ENCODE measurements at places on chromosomes 4 and X.

- DNase-seq: no peak
Measured at GRCh38 chr4:22488106-22488505, 27.8 kb downstream of the ADGRA3 start.

DNA sequence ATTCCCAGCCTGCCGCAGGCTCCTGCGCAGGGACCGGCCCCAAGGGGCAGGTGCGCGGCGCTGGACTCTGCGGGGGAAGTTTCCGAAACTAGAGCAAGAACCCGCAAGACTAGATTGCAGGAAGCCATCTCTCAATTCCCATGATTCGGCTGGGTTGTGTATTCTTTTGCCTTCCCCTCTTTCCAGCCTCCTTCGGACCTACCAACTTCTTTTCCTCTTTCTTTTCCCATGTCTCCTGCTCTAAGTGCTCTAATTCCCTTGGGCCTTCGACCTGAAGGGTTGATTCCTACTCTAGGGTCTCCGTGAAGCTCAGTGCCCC is 645 bp upstream of the OPHN1 start:
- DNase-seq: no peak

DNA sequence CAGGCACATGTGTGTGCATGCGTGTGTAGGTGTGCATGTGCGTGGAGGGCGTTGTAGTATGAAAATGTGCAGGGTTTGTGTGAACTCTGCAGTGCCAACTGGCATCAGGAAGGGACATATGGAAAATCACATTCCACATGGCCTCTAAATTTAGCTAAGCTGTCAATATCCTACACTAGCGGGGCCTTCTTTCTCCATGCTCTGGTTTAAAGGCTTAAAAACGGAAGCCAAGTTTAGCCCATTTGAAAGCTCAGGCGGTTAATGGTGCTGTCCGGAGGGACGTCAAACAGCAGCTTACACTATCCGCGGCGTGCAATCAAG is 144.1 kb upstream of the NOCT start:
- no peak for DNase-seq

DNA sequence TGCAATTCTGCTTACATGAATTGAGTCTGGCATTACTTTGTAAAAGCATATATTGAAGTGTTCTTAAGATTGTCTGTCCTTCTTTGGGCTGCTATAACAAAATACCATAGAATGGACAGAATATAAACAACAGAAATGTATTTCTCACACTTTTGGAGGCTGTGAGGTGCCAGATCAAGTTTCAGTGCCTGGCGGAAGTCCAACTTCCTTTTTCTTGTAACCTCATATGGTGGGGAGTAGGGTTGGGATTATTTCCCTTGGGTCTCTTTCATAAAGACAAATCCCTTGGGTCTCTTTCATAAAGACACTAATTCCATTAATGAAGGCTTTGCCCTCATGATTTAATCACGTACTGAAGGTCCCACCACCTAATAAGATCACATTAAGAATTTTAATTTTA is 199.3 kb upstream of the GRID2 start:
- DNase-seq: no peak

DNA sequence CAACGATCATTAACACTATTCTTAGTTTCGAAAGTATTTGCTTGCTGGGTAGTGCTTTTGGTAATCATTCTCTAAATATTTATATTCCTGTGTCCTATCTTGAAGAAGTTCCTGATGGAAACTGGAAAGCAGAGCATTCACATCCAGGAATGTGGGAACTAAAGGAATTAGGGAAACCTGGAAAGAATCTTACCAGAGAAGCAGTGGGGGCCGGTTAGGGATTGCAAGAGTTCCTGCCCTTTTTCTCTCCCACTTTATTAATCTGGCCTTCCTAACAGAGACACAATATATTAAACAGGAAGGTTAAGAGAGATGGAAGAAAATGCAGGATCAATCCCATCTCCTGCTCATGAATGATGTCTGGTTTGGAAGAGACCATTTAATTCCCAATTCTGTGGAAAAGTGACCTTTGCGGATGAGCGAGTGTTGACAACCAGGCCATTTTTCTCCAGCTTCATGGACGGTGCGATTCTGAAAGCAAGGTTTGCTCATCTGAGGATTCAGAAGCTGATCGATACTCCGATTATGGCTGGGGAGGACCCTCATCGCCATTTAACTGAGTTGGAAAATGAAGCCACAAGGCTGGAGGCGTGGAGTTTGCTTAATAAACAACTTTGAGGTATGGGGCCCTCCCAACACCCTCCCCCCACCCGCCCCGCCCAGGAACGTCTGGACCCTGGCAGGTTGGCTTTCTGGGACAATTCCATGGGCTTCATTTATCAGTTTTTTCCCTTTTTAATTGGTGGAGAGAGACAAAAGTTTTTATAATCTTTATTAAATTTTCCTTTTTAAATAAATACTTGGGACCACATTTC is 52.3 kb downstream of the C4orf51 start:
- DNase-seq: no peak

GRCh38 chr4:182062458-182062857 is 180.7 kb upstream of the TENM3 start:
- DNase-seq: no peak

- no peak for DNase-seq
Measured at GRCh38 chr4:98602270-98602669, 56.1 kb downstream of the TSPAN5 start.

DNA sequence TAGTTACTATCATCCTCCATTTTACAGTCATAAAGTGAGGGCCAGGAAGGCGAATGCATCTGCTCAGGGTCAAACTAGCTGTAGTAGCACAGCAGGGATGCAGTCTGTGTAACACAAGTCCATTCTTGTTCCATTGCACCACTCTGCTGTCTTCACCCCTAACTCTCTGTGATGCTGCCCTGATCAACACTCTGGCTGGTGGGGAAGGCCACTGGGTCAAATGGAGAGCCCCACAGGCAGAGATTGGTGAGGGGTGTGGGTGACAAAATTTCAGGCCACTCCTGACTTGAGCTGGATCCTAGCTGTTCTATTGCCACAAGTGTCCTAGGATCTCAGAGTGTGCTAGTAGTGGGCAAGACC is 136.5 kb downstream of the PJA1 start:
- no peak for DNase-seq

GRCh38 chrX:45479835-45480422 is 279.3 kb upstream of the DIPK2B start:
- no peak for DNase-seq

GRCh38 chrX:24019448-24019847 is 7.5 kb downstream of the KLHL15 start:
- no peak for DNase-seq

- no peak for DNase-seq
Measured at GRCh38 chr4:40688446-40689095, 58.9 kb upstream of the RBM47 start.

GRCh38 chrX:122418758-122419157 is 765.3 kb upstream of the GRIA3 start:
- no peak for DNase-seq

DNA sequence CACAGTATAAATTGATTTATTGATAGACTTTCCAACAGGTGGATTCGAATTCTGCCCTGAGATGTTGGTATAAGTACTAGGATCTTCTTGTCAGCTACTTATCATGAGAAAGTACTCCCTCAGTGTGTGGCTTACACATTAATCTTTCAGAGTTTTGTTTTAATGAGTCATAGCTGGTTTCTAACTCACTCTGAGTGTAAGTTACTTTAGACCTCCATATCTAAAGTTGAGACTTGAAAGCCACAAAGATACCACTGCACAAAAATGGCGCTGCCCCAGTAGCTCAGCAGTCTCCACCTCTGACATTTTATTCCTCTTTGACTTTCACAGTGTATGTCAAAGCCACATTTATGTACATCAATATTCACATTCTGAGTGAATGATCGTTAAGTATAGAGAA is 318.5 kb downstream of the ARAP2 start:
- DNase-seq: no peak

DNA sequence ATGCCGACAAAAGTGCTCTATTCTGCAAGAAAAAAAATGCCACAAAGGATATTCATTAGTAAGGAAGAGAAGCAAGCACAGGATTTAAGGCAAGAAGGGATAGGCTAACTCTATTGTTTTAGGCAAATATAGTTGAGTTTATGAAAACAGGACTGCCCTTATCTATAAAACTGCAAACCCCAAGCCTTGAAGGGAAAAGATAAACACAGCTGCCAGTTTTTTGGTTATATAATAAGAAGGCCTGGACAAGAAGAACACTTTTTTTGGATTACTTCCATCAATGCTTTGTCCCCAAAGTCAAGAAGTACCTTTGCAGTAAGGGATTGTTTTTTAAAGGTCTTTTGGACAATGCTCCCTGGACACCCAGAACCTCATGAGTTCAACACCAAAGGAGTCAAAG is 45.4 kb upstream of the WWC2 start:
- no peak for DNase-seq

- peak; percentile 5 for DNase-seq
Measured at GRCh38 chr4:10403633-10404445, 53.4 kb downstream of the ZNF518B start.

- no peak for DNase-seq
Measured at GRCh38 chr4:105241451-105241850, 94.8 kb downstream of the TET2 start.

DNA sequence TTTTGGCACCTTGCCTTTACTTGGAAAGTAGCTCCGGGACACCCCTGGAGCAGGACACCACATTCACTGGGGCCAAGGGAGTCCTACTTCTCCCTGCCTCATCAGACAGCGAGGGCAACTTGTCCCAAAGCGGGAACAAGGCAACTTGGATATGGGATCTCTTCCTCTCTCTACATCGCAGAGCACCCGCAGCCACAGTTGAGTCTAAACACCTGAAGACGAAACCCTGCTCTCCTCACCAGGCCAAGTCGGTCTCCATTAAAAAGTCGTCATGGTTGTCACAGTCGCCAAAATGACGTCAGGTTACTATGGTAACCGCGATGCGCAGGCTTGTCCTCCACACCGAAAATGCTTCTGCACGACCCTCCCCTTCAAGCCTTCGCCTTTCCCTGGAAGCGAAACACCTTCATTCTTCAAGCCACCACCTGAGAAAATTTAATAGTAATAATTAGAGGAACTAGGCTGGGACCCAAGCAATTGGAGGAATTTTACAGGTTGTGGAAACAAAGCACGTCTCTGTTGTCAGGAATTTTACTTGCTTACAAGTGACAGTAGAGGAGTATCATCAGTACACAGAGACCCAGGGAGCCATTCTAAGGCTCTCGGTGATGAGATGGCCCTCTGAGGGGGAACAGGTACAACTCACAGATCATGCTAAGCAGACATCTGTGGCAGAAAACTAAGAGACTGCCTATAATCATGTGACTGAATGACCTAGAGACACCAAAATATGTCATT is 30.5 kb upstream of the TCEAL4 start:
- peak; percentile 28 for DNase-seq

- no peak for DNase-seq
Measured at GRCh38 chr4:53476232-53477037, 99.0 kb downstream of the FIP1L1 start.

DNA sequence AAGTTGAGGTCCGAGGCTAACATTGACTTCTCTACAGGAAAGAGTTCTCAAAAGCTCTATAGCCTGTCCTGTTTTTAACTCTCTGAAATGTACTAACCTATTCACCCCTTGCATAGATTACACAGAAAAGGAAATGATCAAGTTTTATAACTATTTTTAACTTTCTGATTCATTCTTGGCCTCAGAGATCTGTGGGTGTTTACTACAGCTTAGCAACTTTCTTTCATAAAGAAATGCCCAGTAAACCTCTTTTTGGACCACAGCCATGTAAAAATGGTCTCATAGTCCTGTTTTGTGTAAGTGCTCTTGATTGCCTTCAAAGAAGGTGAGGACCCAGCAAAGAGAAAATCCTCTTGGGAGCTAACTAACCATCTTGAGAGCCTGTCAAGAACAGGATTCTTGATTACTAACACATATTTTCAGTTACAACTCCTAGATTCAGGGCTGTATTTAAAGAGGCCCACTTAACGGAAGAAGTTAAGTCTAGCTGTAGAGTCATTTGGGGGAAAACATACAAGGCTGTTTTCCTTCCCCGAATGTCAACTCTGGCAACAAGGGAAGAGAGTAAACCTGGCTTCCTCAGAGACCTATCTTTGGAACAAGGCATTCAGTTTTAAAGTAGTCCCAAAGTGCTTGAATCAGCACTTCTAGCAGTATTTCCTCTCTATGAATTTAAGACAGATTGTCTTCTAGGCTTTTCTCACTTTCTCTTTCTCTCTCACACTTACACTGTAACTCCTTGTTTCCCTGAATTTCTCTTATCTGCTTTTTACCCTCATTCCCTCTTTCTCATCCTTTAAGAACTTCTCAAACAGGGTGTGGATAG is 78.2 kb downstream of the IL21 start:
- no peak for DNase-seq

All from NCI-H1930 (cell line).